ENCODE measurements at places on chromosomes 11 and 22.

GRCh38 chr11:33976495-33977199 lies 74.9 kb upstream of the CAPRIN1 start:
- no peak for DNase-seq

- no peak for DNase-seq
These were observed 51.9 kb upstream of the PTPRJ start for GRCh38 chr11:47928426-47928825.

DNA sequence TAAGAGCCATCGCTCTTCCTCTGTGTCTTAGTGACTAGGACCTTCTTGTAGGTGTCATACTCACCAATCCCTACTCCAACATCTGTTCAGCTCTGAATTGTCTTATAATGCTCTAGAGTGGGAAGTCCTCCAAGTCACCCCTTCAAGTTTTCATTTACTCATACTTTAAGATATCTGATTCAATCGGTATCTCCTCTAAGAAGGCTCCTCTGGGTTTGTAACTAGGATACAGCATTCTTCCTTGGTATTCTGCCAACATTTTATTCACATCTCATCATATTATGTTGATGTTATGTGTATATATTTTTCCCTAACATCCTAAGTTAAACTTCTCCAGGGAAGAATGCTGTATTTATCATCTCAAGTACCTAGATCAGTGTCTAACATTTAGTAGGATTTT lies 662.1 kb downstream of the NTM start:
- no peak for DNase-seq

DNA sequence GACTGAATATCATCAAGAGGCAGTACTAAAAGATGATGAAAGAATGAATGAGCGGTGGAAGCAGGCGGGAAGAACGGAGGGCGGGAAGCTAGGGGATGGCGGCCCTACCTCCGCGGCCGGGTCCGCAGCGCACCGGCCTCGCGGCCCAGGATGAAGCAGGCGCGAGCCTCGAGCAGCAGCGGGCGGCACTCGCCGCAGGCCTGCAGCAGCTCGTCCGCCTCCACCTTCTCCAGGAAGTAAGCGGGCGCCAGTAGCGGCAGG lies 3.4 kb downstream of the KLHL35 start:
- DNase-seq: no peak

GRCh38 chr11:113817162-113817561 lies 37.6 kb downstream of the CLDN25 start:
- no peak for DNase-seq

DNA sequence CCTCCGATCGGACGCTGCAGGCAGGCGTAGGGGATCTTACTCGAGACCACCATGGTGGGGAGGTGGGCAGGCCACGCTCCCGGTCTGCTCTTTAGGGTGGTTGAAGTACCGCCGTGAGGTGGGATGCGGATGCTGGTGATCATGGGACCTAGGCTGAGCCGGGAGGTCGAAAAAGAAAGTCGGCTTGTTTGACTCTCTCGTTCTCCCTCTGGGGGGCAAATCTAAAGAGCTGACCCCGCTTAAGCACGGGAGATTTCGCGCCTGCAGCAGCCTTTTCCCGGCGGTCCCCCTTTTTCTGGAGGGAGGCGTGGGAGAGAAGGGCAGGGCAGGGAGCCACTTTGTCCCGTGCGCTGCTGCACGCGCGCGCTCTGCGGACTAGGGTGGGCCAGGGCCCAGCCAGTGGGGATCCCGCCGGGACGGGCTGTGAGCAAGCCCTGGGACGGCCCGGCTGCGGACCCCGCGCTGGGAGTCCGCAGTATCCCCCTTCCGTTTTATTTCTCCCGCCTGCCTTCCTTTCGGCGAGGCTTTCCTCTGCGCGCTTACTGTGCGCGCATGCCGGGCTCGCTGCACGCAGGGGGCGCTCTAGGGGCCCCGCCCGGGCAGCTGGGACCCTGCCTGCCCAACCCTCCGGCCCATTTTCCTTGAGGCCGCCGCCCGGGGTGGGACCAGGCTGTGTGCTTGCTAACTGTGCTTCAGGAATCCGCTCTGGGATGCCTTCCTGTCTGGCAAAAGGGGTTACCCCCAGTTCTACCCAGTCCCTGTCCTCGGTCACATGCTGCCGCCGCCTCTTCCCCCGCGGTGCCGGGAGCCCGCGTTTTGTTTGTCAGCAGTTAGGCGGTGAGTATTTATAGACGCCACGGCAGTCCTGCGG lies 81.0 kb downstream of the PRR5L start:
- no peak for DNase-seq

DNA sequence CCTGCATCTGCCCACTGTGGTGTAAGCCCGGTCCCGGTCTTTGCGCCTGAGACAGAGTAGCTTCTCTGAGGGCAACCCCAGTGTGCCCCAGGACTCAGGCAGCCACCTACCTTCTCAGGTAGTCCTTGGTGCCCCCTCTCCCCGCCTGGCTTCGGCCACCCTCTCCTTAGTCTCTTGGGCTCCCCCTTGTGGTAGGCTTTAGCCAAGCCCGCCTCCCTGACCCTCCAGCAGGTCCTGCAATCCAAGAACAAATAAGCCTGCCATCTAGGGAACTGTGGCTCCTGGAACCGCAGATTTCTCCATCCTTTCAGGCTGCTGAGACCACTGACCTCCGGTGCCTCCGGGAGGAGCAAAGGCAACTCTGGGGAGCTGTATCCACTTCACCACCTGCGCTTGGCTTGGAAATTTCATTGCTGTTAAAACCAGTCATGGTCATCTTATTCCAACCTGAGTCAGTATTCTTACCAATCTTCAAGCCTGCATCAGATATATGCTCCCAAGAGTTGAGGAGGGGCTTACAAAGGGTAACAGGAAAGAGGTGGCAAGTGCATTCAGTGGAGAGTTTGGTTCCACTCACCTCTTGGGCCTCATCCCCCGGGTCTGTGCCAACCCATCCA lies 52.8 kb upstream of the TENM4 start:
- no peak for DNase-seq

GRCh38 chr11:11135820-11136476 lies 217.1 kb downstream of the CSNK2A3 start:
- DNase-seq: no peak

DNA sequence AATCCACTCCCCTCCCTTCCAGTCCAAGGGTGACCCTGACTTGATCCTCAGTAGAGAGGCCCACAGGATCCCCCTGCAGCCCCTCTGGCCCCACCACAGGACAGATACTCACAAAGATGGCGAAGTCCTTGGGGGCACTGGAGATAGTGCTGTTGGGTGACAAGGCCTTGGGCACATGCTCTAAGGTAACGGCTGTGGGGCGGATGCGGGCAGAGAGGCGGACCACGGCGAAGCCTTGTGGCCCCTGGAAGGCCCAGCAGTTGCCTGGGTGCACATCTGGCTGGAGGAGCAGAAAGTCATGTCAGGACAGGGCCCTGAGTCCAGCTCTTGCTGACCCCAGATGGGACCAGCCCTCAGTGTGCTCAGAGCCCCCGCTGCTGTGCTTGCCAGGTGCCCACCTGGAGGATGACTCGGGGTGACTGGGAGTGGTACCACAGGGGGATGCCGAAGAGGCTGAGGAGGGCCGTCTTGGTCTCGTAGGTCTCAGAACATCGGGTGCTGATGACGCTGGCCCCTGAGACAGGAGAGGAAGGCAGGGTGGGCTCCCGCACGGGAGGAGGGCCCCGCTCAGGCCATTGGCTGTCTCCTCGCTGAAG lies 17.2 kb downstream of the SUN2 start:
- DNase-seq: no peak

DNA sequence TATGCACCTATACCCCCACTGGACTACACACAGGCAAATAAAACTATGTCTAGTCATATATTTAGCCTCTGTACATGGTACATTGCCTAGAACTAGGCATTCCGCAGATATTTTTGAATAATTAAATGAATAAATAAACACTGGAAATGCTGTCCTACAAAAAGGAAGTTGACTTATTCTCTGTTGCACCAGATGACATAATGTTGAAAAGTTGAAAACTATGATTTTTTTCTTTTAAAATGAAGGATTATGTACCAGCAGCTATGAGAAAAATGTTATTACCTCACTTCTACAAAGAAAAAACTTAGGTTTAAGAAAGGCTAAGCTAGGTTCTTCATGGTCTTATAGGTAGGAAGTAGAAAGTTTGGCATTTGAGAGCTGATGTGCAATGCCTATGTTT lies 856.6 kb downstream of the METTL15 start:
- no peak for DNase-seq

Measured in naive thymus-derived CD8-positive, alpha-beta T cell (primary cell).